ENCODE measurements at places on chromosomes 1 and 21. TPM values are rescaled to one million over a fixed set of nuclear protein-coding genes. Genes with fewer than 3 reads are reported as not detected.

SLC5A9 gene
- 0.36 TPM for total RNA-seq

SLAMF7 gene
- 0.36 TPM for total RNA-seq

DNA sequence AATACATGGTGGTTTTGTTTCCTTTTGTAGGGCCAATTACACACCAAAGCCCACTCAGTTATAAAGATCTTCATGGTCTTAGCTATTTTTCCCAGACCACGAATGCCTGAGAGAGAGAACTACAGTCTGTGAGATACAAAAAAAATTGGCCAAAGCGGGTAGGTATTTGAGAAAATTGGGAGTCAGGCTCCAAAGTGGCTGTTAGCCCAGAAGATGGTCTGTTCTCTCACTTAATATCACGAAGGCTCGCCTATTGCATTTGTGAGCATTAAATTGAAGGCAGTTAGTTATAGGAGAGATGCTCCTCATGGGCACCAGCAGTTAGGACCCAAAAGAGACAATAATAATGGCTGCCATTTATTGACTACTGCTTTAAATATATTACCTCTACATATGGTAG is 342.7 kb downstream of the PLPP3 start:
- no peaks in the 10 kb centered on the region for H3K4me1 ChIP-seq
- H3K36me3 ChIP-seq: no peaks in the 10 kb centered on the region
- no peak overlapping the region for H3K4me3 ChIP-seq
- no peak overlapping the region for H3K27ac ChIP-seq
- DNase-seq: no peak

DNA sequence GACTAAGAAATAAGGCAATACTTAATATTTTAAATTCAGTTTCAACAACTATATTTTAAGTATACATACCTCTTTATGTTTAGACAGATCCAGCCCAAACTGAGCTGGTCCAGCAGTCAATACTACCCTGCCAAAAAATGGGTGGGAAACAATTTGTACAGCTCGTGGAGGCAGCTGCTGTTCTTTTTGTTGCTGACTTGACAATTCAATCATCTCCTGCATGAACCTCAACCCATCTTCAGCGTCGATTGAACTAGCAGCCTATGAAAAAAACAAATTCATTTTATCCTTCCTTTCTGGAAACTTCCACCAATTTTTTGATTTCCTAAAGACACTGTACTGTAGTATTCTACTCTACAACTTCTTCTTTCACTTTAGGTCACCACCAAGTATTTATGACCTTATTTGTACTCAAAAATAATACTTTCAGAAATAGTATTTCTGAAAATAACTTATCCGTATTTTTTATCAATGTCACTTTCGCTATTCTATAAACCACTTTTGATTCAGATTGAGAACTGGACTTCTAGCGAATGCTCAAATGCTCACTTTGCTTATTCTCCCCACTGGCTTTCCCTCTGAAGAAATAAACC is 46.5 kb downstream of the EDEM3 start:
- no peak overlapping the region for H3K27ac ChIP-seq
- no peak for DNase-seq
- H3K36me3 ChIP-seq: peaks cover 95% of the 10 kb centered on the region
- H3K27me3 ChIP-seq: no peaks in the 10 kb centered on the region
- H3K4me3 ChIP-seq: no peak overlapping the region
- H3K4me1 ChIP-seq: no peaks in the 10 kb centered on the region

Data from left ventricle myocardium inferior (tissue), 1 donor.